ENCODE measurements at places on chromosomes 1 and 21. TPM values are rescaled to one million over a fixed set of nuclear protein-coding genes. Genes with fewer than 3 reads are reported as not detected.
A peak's percentile ranks its signal among the peaks of the same experiment; 100 is the strongest.

- no peak for DNase-seq
These were observed 74.0 kb upstream of the RALGPS2 start for GRCh38 chr1:178650934-178651511.

DNA sequence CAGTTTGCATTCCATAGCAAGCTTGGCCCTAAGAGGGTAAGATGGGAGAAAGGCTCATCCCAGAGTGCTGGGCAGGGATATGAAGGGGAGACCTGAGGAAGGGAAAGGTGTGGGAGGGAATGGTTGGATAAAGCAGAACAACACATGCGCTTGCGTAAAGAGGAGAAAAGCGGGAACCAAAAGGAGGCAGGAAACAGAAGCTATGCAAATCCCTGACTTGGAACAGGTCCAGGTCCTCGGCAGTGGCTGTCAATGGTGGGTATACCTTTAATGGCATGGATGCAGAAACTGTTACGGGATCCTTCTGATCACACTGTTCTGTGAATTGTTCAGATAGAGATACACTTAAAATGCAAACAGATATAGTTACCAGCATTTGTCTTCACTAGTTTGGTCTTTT is 455.6 kb downstream of the SIPA1L2 start:
- DNase-seq = no peak

DNA sequence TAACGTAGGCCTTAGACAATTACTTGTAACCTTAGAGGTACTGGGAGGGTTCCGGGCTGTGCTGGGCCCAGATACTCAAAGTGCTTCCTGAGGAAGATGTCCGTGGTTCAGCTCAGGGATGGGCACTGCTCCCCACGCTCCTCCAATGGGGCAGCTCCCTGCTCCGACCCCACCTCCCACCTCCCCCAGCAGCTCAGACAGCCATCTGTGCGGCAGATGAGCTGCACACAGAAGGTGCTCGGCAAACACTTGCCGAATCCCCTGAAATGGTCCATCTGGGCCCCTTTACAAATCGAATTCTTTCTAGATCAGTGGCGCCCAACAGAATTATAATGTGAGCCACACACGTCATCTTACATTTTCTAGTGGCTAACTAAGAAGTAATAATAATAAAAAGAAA is 242.4 kb upstream of the RAB4A start:
- DNase-seq = no peak

- no peak for DNase-seq
These were observed 510.3 kb downstream of the NPHP4 start for GRCh38 chr1:5481889-5482288.

DNA sequence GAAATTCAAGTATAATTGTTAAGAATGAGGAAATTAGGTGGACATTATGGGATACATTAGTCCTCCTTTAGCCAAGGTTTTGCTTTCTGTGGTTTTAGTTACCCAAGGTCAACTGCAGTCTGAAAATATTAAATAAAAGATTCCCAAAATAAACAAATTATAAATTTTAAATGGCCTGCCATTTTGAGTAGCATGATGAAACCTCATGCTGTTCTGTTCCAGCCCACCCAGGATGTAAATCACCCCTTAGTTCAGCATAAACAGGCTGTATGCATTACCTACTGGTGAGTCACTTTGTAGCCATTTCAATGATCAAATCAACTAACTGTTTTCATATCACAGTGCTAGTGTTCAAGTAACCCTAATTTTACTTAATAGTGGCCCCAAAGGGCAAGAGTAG is 132.5 kb upstream of the LYPLAL1 start:
- no peak for DNase-seq

GRCh38 chr1:191582169-191582568 is 576.1 kb upstream of the RGS18 start:
- no peak for DNase-seq

GRCh38 chr1:176193023-176193422 is 14.1 kb downstream of the COP1 start:
- DNase-seq = no peak

DNA sequence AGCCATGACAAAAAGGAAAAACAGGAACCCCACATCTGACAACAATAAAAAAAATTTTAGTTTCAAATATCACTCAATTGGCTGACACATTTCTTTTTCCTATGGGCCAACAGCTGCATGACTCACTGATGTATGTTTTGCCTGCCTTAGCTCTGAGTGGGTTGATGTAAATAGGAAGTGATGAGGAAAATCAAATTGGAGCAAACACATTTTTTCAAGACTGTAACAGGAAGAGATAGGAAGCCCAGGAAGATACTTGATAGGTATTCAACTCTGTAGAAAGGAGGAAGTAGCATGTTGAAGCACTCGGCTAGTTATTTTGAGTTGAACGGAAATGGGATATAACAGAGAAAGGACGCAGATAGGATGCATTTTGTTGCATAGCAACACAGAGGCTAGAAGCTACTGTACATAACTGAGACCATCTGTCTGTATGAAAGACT is 168.0 kb upstream of the NR5A2 start:
- no peak for DNase-seq

DNA sequence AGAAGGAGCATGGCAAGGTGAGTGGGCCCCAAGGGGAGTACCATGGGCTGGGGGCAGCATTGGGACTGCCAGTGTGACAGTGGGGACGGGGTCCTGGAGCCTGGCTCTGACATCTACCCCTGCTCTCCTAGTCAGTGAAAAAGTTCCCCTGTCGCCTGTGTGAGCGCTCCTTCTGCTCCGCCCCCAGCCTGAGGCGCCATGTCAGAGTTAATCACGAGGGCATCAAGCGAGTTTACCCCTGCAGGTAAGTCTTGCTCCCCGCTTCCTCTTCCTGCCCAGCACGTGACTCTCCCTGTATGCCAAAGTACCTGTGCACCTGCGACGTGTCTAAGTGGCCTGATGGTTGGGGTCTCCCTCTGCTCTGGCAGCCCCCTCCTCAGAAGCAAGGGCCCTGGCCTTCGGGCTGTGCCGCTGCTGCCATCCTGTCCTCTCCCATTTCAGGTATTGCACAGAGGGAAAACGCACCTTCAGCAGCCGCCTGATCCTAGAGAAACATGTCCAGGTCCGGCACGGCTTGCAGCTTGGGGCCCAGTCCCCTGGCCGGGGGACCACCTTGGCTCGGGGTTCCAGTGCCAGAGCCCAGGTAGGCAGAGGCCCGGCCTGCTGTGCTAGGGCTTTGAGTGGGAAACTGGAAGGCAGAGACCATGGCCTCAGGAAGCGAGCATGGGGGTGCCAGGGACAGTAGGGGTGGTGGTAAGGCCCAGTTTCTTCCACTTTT is 8.1 kb downstream of the ZNF687 start:
- no peak for DNase-seq

DNA sequence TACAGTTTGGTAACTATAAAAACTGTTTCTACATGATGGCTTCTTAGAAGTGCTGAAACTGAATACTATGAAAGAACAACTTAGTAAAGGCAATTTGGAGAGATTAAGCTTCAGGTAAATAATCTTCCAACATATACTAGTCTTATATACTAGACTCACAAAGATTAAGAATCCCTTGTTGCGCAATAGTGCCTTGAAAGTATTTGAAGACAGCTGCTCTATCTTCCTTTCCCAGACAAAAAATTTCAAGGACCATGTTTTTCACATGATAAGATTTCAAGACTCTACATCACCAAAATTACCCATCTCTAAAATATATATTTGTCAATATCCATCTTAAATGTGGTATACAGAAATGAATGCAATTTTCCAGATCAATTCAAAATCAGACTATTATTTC is 37.7 kb upstream of the ASPM start:
- no peak for DNase-seq

DNA sequence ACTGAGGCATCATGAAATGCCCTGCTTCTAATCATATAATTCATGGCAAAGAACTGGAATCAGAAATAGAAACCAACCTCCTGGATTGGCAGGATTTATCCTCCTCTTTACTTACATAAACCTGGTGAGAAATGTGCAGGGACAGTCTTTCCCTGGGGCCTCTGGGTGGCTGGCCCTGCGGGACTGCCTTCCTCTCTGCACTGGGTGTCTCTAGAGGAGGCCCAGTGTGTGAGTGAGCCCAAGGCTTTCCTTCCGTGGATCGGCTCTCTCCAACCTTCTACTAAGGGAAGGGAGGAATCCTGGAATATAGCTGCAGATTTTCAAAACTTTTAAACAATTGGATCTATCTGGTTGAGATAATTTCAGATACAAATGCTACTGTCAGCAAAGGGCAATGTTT is 11.4 kb upstream of the ATP1A1 start:
- no peak for DNase-seq

GRCh38 chr1:70360321-70360720 is 5.8 kb upstream of the ANKRD13C start:
- DNase-seq = no peak

DNA sequence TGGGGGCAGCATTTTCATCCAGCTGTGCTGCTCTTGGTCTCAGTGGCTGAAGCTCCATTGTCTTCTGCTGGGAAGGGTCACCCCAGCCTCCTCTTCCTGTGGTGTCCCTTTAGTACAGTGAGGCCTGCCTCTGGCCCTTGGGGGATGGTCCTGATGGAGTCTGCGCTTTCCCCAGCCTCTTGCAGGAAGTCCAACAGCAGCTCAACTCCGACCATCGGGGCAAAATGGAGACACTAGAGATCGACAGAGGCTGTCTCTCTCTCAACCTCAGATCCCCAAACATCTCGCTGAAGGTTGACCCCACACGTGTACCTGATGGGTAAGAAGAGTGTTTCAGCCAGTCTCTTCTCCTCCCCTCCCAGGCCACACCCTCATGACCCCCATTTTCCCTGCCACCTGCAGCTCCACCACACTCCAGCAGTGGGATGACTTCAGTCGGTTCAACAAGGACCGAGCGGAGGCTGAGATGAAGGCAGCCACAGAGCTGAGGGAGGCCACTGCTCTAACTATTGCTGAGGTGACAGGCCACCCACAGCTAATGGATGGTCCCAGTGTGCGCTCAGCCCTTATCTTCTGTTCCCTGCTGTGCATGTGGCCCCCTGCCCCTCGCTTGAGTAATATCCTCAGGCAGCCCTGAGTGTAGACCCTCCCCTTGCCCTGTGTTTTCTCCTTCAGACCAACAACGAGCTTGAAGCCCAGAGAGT is 2.0 kb upstream of the ADPRS start:
- peak; percentile 64 for DNase-seq

TMPRSS15 gene
- total RNA-seq = not detected

SLC1A7 gene
- 1.7 TPM for total RNA-seq

PROK1 gene
- total RNA-seq = 0.32 TPM

GRCh38 chr1:6523566-6523965 is 30.7 kb downstream of the NOL9 start:
- DNase-seq = peak; percentile 74

CPT2 gene
- total RNA-seq = 9.6 TPM

- DNase-seq = no peak
These were observed 27.3 kb upstream of the RNF19B start for GRCh38 chr1:32991819-32992488.

GRCh38 chr1:64315402-64315801 is 112.0 kb downstream of the UBE2U start:
- DNase-seq = no peak

- DNase-seq = no peak
These were observed 5.3 kb upstream of the SDE2 start for GRCh38 chr1:226004396-226004795.

SOX13 gene
- total RNA-seq = 43.6 TPM

- no peak for DNase-seq
These were observed 244.0 kb downstream of the DNM3 start for GRCh38 chr1:172085317-172085716.

DNA sequence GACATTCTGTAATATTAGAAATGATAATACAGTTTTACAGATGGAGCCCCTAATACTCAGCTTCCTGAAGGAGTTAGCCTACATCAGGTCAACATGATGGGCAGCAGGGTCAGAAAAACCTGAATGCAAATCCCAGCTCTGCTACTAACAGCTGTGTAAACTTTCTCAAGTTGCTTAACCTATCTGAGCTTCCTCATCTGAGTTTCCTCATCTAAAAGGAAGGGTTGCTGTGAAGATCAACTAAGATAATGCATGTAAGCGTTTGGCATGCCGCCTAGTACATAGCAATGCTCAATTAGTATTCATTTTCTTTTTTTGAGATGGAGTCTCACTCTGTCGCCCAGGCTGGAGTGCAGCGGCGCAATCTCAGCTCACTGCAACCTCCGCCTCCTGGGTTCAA is 18.4 kb upstream of the DESI2 start:
- no peak for DNase-seq

DNA sequence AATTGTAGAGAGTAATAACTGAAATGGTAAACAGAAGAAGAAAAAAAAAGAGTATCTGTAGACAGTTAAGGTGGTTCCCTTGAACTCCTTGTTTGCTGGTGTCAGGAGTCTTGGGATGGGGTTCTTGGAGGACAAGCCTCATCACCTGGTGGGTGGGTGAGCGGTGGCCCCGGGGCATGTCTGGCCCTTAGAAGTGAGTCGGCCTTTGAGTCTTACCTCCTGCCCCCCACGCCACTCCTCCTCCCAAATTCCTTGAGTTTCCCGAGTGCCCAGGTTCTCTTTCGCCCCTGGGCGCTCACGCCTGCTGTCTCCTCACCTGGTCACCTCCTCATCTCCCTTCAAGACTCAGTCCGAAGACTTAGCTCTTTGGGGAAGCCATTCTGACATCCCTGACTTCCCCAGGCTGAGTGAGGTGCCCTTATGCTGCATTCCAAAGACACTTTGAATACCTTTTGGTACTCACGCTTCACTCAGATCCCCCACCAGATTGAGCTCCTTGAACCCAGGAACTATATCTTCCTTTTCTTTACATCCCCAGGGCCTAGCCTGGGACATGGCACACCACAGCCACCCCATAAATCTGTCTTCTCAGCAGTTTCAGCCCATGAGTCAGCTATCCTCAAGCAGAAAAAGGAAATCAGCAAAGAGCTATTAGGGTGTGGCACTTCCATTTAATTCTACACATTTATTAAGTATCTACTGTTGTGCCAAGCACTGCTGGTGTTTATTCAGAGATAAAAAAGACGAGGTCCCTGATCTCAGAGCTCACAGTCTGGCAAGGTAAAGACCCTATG is 13.5 kb upstream of the IKBKE start:
- no peak for DNase-seq

FCRL6 gene
- total RNA-seq = 0.42 TPM

GRCh38 chr1:226882187-226882586 is 11.8 kb downstream of the PSEN2 start:
- DNase-seq = peak; percentile 12

- DNase-seq = no peak
These were observed 92.3 kb upstream of the TARDBP start for GRCh38 chr1:10920063-10920626.

GRCh38 chr1:180563026-180563827 is 4.5 kb downstream of the OVAAL start:
- DNase-seq = no peak

GRCh38 chr1:154469844-154470560 is 32.0 kb upstream of the TDRD10 start:
- no peak for DNase-seq

HFM1 gene
- total RNA-seq = 2.1 TPM

IFI16 gene
- 99.0 TPM for total RNA-seq

- no peak for DNase-seq
These were observed 12.8 kb downstream of the SH3BP5L start for GRCh38 chr1:248812736-248813425.

DNA sequence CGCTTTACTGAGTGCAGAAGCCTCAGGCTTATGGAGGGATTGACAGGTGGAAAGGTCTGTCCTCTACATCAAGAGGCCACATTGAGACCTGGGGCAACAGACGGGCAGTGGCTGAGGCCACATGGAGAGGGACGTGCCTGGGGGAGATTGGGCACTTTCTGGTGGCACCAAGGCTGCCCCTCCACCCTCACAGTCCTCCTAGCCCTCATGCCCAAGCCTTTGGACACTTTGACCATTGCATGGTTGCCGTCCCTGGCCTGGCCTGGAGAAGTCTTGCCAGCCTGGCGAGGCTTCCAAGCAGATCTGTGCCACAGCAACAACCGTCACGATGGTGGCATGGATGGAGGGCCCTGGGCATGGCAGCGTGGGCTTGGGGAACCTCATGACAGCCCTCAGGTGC is 192.1 kb upstream of the VAMP3 start:
- DNase-seq = peak; percentile 32

STK40 gene
- total RNA-seq = 68.5 TPM

SPRR1A gene
- not detected for total RNA-seq

Measured in posterior vena cava (tissue), 2 donors.